Activated T-helper 1 cell treated with anti-CD3 and anti-CD28 coated beads, Interleukin-12 subunit alpha, Interleukin-12 subunit beta, Interleukin-2, Interleukin-4 antibody, amounts not matched to agents 30 ng/mL and 10 ng/mL and 1 ng/mL, durations not matched to agents 14 hours and 24 hours and 36 hours (primary cell): ENCODE measurements at places on chromosomes 4 and X. TPM values are rescaled to one million over a fixed set of nuclear protein-coding genes. Genes with fewer than 3 reads are reported as not detected.

Gene TAF7L
- 0.10 and 0.36 TPM in 2 replicates for total RNA-seq

Gene STOX2
- not detected in 2 replicates for total RNA-seq

Gene GAGE12J
- not detected in 2 replicates for total RNA-seq

Gene GAGE12F
- not detected in 2 replicates for total RNA-seq

Gene IDUA
- total RNA-seq = 33.8 and 34.3 TPM in 2 replicates

Gene EDNRA
- not detected in 2 replicates for total RNA-seq
